ENCODE measurements at places on chromosomes 4 and X.

GRCh38 chr4:23878912-23879732, 10.7 kb downstream of the PPARGC1A start:
- DNase-seq: no peak

DNA sequence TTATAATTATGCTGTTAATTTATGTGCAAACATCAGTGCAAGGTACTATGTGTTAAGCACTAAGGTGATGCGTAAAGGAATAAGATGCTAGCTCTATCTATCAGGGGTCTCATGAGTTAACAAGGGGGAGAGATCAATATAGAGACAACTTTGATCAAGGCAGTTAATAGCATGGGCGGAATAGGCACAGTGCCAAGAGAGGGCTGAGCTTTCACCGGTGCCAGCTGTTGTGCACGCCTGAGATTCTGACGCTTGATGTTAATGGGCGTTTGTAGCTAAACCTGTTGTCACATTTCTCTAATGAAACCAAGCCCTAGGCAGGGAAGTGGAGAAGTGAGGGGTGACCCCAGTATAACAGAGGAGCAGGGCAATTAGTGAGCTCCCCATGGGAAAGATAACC, 86.0 kb upstream of the NMU start:
- DNase-seq: no peak

DNA sequence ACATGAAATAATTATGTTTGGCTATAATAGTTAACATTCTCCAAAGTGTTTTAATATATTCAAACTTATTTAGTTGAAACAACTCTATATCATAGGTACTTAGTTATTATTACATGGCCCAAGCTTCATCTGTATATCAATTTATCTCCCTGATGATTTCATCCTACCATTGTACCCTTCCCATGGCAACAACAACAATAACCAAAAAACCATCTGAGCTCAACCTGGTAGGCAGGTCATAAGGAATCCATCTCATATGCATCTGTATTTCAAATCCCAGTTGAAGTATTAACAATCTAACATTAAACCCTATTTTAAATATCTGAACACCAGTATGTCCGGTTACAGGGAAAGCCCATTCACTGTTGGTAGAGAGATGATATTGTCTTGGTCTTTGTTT, 33.1 kb upstream of the SLC7A11 start:
- DNase-seq: no peak

DNA sequence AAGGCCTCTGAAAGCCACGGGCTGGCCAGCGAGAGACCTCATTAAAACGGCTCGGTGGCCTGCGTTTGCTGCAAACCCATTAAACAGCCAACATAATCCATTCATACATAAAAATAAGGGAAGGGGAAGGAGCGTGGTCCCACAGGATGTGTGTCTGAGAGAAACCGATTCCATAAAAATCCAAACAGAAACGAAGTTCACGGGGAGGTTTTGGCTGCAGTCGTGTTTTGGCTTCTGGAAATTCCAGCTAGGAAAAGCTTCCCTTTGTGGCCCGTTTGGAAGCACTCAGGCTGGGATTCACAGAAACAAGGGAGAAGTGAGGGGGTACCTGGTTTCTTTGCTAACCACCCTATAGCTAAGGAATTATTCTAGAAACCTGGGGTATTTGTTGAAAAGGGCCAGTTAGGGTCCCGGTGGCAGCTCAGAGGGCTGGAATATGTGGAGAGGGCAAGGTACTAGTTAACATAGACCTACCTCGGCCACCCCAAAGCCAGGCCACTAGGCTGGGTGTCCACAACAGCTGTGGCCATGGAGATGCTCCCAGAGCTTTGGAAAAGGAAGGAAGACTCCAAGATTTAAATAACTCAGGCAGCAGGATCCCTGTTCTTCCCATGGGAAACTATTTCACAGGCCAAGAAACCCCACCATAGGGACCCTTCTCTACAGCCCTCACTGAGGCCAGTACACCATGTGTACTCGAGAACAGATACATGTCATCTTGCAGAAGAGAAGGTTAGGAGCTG, 166.8 kb downstream of the BCOR start:
- no peak for DNase-seq

DNA sequence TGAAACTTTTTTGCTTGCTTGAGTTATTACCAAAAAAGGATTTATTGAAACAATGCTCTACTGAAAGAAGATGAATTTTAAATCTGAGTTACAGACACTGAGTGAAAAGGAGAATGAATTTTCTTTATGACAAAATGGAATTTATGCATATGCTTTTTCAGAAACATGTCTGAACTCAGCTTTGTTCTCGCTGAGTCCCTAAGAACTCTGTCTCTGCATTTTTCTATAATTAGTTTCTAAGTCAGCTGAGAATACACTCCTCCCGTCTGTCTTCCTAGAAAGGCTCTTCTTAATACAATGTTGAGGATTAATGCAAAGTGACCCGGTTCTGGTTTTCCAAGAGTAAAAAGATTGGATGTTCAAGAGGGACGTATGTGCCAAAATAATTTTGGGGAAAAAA, 463.5 kb downstream of the NKX6-1 start:
- no peak for DNase-seq

GRCh38 chrX:16222151-16222550, 54.9 kb downstream of the MAGEB17 start:
- DNase-seq: no peak

DNA sequence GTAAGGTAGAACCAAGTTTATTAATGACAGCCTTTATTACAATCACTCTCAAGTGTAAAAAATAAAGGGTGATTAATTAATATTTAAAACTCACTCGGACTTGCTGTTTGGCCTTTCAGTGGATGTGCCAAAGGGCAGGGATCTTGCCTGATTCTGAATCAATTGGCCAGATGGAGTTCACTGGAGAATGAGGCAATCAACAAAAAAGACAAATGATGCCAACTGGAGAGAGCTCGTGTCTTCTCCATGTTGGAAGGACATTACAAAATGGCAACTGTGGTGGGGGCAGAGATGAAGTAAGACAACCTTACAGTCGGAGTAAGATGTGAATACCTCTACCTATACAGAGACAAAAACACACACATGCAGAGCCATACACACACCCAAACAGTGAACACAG, 188.0 kb downstream of the TSPAN5 start:
- no peak for DNase-seq

DNA sequence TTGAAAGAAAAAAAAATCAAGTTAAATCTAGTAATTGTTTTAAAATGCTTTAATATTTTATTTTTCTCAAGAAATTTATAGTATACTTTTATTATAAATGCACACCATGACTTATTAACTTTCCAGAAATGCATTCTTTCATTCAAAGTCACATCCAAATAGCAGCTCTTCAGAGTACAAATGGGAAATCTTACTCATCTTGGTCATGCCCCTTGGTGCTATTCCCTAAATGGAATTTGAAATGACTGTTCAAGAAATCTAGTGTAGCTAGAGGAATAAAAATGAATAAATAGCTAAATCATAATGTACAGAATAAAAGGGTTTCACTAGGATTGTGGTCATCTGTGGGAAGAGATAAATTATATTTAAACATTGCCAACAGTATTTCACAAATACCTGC, 1139.7 kb downstream of the PCDH18 start:
- no peak for DNase-seq

DNA sequence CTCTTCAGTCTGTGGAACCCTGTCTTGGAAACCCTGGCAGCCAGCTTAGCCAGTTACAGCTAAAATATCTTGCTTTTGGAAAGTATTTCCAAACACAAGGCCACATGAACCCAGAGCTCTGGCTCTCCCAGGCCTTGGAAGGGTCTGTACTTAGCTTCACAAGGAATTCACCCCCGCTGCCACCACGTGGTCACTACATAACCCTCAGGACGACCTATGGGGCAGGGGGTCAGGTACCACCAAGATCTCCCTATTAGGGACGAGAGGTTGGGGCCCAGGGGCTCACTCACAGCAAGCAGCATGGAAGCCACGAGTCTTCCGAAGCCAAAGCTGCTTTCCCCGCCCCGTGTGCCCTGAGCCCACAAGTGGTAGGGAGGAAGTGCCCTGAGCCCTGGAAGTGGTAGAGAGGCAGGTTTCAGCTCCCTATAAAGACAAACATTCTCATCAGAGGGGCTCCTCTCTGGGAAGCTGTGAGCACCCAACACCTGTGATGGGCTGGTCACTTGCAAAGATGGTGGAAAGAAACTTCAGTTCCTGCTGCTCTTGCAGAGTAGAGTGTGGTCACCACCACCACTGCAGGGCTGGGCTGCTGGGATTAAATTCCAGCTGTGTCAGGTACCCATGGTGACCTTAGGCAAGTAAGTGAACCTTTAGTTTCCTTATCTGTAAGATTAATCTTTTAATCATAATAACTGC, 4.7 kb upstream of the JAKMIP1 start:
- DNase-seq: no peak

DNA sequence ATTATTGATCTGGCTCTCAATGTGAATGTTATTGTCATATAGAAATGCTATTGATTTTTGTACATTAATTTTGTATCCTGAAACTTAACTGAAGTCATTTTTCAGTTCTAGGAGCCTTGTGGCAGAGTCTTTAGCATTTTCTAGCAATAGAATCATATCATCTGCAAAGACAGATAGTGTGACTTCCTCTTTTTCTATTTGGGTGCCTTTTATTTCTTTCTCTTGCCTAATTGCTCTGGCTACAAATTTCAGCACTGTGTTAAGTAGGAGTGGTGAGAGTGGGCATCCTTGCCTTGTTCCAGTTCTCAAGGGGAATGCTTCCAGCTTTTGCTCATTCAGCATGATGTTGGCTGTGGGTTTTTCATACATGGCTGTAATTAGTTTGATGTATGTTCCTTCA, 102.7 kb downstream of the SH3BGRL start:
- no peak for DNase-seq

DNA sequence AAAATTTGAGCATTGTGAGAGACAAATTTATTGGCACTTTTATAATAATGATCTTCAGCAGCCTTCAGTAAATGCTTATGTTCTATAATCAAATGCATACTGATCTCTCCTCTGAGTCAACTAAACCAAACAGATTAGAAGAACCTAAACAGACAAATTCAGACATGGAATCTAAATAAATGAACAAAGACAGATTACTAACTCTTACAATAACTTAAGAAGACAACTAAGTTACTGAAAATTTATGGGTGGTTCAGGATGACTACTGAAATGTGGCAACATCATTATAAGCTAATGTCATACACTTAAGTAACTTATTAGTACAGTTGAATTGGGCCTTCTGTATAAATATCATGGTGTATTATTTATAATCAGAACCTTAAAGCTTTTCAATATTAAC, 127.3 kb downstream of the NEK1 start:
- no peak for DNase-seq

GRCh38 chr4:1075225-1075624, 38.1 kb downstream of the RNF212 start:
- no peak for DNase-seq

- DNase-seq: no peak
Measured at GRCh38 chr4:71009890-71010588, 16.6 kb downstream of the DCK start.

DNA sequence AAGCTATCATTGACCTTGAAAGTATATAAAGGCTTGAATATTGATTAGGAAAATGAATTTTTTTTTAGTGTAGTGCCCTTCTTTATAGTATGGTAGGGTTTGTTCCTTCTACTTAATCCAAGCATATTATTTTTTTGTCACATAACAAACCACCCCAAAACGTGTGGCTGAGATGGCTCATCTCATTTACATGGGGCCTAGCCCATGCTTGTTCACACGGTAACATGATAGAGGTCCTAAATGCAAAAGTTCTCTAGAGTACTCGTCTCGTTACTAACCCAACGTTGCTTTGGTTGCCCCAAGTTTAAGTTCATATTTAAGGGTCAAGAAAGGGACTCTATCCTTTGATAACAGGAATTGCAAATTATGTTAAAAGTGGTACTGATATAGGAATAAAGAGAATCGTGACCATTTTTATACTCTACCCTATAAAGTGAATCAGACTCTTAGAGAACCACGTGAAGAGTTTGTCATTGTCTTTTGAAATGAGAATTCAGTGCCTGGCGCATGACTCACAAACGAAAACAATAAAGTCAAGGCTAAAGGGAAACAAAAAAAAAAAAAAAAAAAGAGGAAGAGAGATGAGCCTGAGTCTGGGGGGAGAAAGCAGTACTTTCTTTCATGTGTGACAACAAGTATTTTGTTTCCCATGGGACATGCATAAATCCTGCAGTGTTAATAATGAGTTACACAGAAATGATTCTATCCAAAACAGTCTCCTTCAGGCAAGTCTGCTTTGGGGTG, 402.8 kb upstream of the NWD2 start:
- DNase-seq: no peak

DNA sequence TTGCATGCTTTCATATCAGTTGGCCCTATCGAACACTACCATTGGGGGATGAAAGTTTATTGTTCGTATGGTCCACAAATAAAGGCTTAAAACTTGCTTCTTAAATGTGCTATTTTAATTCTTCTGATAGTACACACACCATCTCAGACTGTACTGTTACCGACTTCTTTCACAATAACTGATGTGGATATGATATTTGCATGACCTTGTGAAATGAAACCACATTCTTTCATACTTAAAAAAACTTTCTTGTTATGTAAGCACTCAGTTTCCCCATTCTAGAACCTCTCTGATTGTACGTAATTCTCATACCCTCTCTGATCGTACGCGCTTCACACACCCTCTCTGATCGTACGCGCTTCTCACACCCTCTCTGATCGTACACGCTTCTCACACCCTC, 12.0 kb upstream of the WDR19 start:
- DNase-seq: no peak

GRCh38 chr4:122476745-122477144, 20.2 kb upstream of the IL2 start:
- DNase-seq: no peak

All from activated T-helper 1 cell treated with anti-CD3 and anti-CD28 coated beads, Interleukin-12 subunit alpha, Interleukin-12 subunit beta, Interleukin-2, Interleukin-4 antibody, amounts not matched to agents 30 ng/mL and 10 ng/mL and 1 ng/mL, durations not matched to agents 14 hours and 24 hours and 36 hours (primary cell).